Heart left ventricle (tissue), 16 donors: ENCODE measurements at places on chromosomes 1 and 21. TPM values are rescaled to one million over a fixed set of nuclear protein-coding genes. Genes with fewer than 3 reads are reported as not detected.

- no peak for DNase-seq
- no peaks in the 10 kb centered on the region for H3K36me3 ChIP-seq
- H3K27ac ChIP-seq, result no peak overlapping the region
- no peak overlapping the region for H3K4me3 ChIP-seq
- peaks cover 6% of the 10 kb centered on the region for H3K4me1 ChIP-seq
These were observed 37.8 kb downstream of the SGIP1 start for GRCh38 chr1:66571789-66572188.

- H3K36me3 ChIP-seq, result no peaks in the 10 kb centered on the region
- no peaks in the 10 kb centered on the region for H3K27me3 ChIP-seq
- H3K4me3 ChIP-seq, result no peak overlapping the region
- peaks cover 19% of the 10 kb centered on the region for H3K4me1 ChIP-seq
- DNase-seq, result no peak
These were observed 201.7 kb downstream of the FGGY start for GRCh38 chr1:59498640-59499039.

GRCh38 chr1:119795261-119796200, 15.7 kb downstream of the REG4 start:
- H3K4me1 ChIP-seq, result no peaks in the 10 kb centered on the region
- no peak overlapping the region for H3K27ac ChIP-seq
- H3K4me3 ChIP-seq, result no peak overlapping the region
- no peaks in the 10 kb centered on the region for H3K27me3 ChIP-seq
- no peaks in the 10 kb centered on the region for H3K36me3 ChIP-seq

- H3K36me3 ChIP-seq, result no peaks in the 10 kb centered on the region
- H3K4me3 ChIP-seq, result no peak overlapping the region
- no peak overlapping the region for H3K27ac ChIP-seq
These were observed 23.4 kb upstream of the EDN2 start for GRCh38 chr1:41507836-41508235.

DNA sequence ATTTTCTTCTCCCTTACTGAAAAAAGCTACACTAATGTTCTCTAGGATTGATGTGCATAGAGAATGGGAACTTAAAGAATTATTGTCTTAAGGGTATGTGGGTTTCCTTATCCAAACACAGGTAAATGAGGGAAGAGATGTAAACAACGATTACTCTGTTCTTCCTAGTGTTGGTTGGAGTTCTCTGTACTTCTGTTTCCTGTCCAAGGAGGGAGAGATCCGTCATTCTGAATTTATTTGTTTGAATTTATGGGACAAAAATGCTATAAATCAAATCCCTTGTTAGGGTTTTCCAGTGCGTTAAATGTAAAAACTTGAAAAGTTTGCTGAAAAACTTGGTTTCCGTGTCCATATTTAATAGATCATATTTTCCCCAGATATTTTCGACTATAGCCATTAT, 29.6 kb downstream of the LAMC1 start:
- DNase-seq, result no peak
- no peaks in the 10 kb centered on the region for H3K36me3 ChIP-seq
- H3K4me3 ChIP-seq, result no peak overlapping the region
- peaks cover 51% of the 10 kb centered on the region for H3K4me1 ChIP-seq
- no peak overlapping the region for H3K27ac ChIP-seq

DNA sequence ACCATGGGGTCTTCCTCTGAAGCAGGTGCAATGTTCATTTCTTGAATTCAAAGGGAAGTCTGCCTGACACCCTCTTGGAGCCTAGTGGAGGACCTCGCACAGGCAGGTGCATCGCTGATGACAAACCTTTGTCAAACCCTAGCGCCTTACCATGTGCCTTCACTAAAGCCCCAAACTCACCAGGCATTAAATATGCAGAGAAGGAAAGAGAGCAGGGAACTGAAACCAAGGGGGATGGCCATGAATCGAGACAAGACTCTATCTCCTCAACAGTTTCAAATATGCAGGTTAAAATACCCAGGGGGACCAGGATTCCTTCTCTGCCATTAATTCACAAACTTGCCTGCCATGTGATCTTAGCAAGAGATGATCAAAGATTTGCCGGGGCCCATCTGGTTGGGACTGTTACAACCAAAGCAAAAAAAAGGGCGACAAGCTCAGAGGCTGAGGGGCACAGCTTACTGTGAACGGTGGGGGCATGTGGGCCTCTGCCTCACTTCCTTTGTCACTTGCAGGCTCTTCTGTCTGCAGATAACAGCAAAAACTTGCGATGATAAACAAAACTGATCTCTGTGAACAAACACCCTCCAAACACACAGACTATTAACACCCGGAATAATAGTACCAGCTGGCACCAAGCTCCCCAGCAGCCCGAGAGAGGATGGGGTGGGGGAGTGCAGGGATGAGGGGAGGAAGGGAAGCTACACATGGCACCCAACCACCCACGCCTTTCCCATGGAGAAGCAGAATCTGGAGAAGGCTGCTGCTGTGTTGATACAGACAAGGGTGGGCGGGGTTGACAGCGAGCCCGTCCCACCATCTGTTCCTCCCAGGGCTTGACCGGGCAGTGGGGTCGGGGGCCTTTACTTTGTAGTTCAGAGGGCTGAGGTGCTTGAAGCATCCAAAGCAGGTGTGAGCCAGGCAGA, 33.9 kb downstream of the TMEM63A start:
- H3K4me3 ChIP-seq, result no peak overlapping the region
- peak; percentile 42 for DNase-seq
- peak overlapping the region; percentile 33 for H3K27ac ChIP-seq
- H3K4me1 ChIP-seq, result no peaks in the 10 kb centered on the region

DNA sequence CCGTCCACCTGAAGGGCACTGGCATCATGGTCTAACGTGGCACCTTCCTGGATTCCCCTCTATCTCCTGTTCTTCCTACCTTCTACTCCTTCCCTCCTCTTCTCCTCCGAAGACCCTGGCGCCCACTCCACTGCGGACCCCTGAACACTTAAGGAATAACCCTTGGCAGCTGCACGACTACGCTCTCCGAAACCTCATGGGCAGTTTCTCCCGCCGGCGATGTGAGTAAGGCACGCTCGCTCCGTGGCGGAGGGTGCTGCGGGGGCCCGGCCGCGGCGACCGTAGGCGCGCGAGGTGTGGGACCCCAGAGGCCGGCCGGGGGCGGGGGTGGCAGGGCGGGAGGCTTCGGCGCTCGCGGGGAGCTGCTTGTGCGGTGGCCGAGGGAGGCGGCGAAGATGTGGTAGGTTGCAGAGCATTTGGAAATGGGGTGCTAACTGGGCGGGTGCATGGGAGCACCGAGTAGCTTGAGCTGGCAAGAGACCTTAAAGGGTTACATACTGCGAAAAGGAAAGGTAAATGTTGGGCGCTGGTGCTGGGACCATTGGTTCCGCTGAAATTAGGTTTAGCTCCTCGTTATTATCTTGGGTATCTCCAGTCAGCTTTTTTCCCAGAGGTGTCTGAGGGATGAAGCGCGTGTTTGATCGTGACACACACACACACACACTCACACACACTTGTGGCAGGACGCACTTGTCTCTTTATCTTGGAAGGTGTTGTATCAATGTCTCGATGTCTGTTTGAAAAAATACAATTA, 876 bp downstream of the LRRC7 start:
- H3K36me3 ChIP-seq, result no peaks in the 10 kb centered on the region
- peaks cover 7% of the 10 kb centered on the region for H3K4me1 ChIP-seq
- DNase-seq, result no peak
- no peak overlapping the region for H3K27ac ChIP-seq
- H3K4me3 ChIP-seq, result peak overlapping the region; percentile 57

DNA sequence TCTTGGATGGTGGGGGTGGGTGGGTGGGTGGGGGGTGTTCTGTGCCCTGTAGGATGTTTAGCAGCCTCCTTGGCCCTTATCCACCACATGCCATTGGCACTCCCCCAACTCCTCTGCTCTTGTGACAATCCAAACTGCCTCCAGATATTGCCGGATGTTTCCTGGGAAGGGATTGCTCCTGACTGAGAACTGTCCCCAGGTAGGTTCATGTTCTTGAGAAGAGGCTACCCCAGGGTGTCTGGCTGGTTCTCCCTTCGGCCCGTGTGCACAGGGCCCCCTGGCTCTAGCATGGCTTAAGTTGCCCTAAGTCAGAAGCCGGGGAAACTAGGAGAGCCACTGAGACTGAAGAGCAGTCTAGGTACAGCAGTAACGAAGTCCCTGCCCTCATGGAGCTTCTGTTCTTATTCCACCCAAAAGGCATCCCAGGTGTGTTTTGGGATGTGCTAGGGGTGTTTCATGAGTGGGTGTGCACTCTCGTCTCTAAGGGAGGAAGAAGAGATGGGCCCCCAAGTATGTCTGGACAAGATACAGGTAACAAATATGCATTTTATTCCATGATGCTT, 19.8 kb upstream of the THRAP3 start:
- H3K4me3 ChIP-seq, result no peak overlapping the region
- no peaks in the 10 kb centered on the region for H3K27me3 ChIP-seq
- H3K36me3 ChIP-seq, result no peaks in the 10 kb centered on the region
- DNase-seq, result peak; percentile 45
- H3K4me1 ChIP-seq, result peaks cover 48% of the 10 kb centered on the region
- H3K27ac ChIP-seq, result peak overlapping the region; percentile 63

- H3K4me3 ChIP-seq, result no peak overlapping the region
- no peaks in the 10 kb centered on the region for H3K36me3 ChIP-seq
- H3K27ac ChIP-seq, result no peak overlapping the region
These were observed 1023.5 kb upstream of the B3GALT2 start for GRCh38 chr1:194209920-194210319.

DNA sequence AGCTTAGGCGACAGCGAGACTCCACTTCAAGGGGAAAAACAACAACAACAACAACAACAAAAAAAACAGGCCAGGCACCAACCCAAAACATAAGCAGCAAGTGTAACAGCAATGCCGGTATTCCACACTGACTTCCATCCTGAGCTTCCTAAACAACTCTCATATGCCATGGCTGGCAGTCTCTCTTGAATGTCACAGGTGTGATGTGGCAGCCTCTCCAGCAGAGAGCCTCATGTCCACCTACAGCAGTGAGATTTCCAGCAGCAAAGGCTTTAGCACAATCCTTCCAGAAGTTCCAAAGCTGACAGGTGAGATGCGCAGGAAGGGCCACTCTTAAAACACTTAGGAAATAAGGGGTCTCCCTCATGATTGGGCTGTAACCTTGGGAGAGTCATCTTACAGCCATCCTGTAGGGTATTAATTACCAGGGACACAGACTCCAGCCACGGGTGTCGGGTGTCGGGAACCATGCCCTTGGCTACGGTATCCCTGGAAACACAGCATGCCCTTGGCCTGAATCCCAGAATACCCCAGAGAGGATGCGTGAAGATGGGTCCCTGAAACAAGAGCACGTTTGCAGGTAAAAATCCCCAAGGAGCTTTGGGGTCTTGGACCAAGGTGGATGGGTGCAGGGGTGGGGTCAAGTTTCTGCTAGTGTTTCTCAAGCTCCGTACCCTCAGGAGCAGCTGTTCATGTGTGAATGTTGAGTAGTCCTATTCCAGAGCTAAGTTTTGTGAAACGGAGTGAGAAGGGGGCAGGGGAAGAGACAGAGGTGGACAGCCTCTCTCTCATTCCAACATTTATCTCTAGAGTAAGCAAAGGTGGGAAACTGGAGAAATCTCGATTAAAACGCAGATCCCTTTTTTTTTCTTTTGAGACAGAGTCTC, 31.4 kb downstream of the CLSTN1 start:
- no peaks in the 10 kb centered on the region for H3K27me3 ChIP-seq
- DNase-seq, result no peak
- no peaks in the 10 kb centered on the region for H3K36me3 ChIP-seq
- H3K4me1 ChIP-seq, result peaks cover 26% of the 10 kb centered on the region
- H3K27ac ChIP-seq, result no peak overlapping the region

GRCh38 chr1:86703696-86704457, 499 bp upstream of the SH3GLB1 start:
- peak overlapping the region; percentile 94 for H3K4me3 ChIP-seq
- H3K4me1 ChIP-seq, result peaks cover 37% of the 10 kb centered on the region
- H3K36me3 ChIP-seq, result no peaks in the 10 kb centered on the region
- H3K27me3 ChIP-seq, result no peaks in the 10 kb centered on the region

- no peak overlapping the region for H3K27ac ChIP-seq
- no peak for DNase-seq
- no peaks in the 10 kb centered on the region for H3K36me3 ChIP-seq
- H3K4me3 ChIP-seq, result no peak overlapping the region
- no peaks in the 10 kb centered on the region for H3K27me3 ChIP-seq
These were observed 34.1 kb downstream of the EXTL2 start for GRCh38 chr1:100860397-100860991.

DNA sequence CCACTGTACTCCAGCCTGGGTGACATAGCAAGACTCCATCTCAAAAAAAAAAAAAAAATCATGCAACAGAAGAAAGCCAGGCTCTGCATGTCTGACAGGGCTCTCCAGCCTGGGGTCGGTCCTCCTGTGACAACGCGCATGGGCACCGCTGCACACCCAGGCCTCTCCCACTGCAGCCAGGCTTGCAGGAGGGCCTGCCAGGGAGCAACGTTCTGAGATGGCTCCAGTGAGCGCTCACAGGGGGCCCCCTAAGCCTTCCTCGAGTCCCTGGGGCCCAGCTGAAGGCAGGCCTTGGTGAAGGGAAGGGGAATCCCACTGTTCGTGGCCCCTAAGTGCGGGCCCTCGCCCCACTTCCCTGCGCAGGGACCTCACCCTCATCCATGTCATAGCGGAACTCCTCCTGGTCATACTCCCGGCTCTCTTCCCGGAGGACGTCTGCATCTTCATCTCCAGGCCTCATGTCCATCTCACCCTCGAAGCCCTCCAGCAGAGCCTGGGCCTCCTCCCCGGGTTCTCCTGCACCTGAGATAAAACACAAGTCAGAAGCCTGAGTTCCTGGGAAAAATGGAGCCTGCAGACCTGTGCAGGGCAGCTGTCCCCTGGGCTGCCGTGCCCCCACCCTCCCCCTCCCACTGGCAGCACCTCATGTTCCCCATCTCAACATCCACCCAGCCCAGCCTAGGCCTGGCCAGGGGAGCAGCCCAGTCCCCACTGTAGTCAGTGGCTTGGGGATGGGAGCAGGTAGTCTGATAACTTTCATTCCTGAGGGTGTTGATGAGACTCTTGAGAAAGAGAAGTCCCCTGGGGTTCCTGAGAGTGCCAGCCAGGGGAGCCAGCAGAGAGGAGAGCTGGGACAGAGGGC, 20.3 kb downstream of the RSPH1 start:
- H3K36me3 ChIP-seq, result no peaks in the 10 kb centered on the region
- H3K4me3 ChIP-seq, result no peak overlapping the region
- H3K27ac ChIP-seq, result no peak overlapping the region
- no peak for DNase-seq

- no peaks in the 10 kb centered on the region for H3K36me3 ChIP-seq
- H3K27ac ChIP-seq, result no peak overlapping the region
- no peaks in the 10 kb centered on the region for H3K4me1 ChIP-seq
- H3K27me3 ChIP-seq, result no peaks in the 10 kb centered on the region
- no peak overlapping the region for H3K4me3 ChIP-seq
- peak; percentile 8 for DNase-seq
These were observed 39.9 kb upstream of the POFUT2 start for GRCh38 chr21:45327441-45328197.

The YIPF1 gene
- total RNA-seq, result 18.7 TPM

The TRIM67 gene
- 0.12 TPM for total RNA-seq

The KRTAP11-1 gene
- total RNA-seq, result not detected

The LY9 gene
- not detected for total RNA-seq

The FCRL4 gene
- not detected for total RNA-seq

The CRB1 gene
- total RNA-seq, result 0.42 TPM

The RUSC1 gene
- total RNA-seq, result 15.2 TPM

The ADAMTSL4 gene
- total RNA-seq, result 69.0 TPM

The IVL gene
- not detected for total RNA-seq

The RORC gene
- 13.7 TPM for total RNA-seq

The ANKRD13C gene
- 10.0 TPM for total RNA-seq

The OR2T2 gene
- not detected for total RNA-seq

The BTBD8 gene
- total RNA-seq, result 5.2 TPM

The IGSF9 gene
- total RNA-seq, result 4.8 TPM

The UMODL1 gene
- not detected for total RNA-seq
